ENCODE measurements at places on chromosomes 6 and 20.

DNA sequence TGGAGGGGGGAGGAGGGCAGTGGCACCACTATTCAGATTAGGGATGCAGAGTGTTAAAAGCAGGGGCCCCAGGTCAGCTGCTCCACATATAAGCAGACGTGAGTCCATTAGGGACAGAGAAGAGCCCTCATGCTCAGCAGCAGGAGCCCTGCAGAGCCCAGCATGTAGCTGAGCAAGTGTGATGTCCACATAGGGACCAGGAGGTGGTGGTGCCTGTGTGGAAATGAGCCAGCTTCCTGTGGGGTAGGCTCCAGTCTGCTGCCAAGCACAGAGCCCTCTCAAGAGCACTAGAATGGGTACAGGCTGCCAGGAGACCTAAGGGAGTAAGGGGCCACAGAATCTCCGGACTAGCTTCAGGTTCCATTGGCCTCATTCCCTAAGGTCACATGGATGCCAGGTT is 57.9 kb upstream of the MLN start:
- peak; percentile 76 for DNase-seq

- DNase-seq = no peak
These were observed 68.6 kb upstream of the CCN6 start for GRCh38 chr6:111985202-111985731.

DNA sequence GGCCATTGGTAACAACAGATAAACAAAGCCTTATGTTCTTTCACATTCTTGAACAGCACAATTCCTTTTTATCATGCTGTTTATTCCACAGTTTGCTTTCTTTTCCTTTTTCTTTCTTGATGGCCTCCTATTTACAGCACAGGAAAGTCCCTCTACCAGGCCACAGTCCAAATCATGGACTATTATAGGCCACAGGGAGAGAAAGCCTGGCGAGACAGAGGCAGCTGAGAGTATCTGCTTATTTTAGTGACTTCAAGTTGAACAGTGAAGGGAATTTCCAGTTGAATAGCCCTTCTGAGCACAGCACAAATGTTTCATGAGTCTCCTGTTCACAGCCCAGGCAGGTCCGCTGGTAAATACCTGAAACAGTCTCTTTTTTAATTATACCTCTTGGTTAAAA is 263.7 kb upstream of the ARID1B start:
- DNase-seq = no peak

- DNase-seq = no peak
These were observed 968.9 kb upstream of the EYS start for GRCh38 chr6:66675906-66676305.

DNA sequence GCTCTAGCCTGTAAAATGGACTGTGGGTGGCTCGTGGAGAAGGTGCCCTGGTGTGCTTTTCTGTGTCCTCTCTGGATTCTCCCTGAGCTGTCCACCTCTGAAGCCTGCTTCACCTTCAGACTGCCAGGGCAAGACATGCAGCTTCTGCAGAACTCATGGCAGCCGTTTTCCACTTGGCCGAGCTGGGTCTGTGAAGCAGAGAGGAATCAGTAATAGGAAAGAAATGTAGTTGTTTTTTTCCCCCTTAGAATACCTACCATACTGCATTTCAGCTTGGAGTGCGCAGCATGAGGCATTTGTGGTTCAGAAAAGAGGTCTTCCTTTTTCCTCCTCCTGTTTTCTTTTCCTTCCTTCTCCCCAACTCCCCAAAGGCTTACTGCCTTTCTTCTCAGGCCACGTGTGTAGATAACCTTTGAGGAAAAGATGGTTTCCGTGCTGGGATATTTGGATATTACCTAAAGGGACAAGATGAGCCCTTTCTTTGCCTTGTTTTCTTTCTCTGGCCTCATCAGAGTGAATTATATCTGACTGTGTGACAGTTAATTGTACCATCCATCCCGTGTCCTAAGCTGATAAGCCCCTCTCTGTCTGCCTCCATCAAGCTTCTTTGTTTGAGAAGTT is 39.4 kb downstream of the RREB1 start:
- DNase-seq = no peak

GRCh38 chr20:38854654-38855066 is 49.2 kb downstream of the PPP1R16B start:
- DNase-seq = no peak

DNA sequence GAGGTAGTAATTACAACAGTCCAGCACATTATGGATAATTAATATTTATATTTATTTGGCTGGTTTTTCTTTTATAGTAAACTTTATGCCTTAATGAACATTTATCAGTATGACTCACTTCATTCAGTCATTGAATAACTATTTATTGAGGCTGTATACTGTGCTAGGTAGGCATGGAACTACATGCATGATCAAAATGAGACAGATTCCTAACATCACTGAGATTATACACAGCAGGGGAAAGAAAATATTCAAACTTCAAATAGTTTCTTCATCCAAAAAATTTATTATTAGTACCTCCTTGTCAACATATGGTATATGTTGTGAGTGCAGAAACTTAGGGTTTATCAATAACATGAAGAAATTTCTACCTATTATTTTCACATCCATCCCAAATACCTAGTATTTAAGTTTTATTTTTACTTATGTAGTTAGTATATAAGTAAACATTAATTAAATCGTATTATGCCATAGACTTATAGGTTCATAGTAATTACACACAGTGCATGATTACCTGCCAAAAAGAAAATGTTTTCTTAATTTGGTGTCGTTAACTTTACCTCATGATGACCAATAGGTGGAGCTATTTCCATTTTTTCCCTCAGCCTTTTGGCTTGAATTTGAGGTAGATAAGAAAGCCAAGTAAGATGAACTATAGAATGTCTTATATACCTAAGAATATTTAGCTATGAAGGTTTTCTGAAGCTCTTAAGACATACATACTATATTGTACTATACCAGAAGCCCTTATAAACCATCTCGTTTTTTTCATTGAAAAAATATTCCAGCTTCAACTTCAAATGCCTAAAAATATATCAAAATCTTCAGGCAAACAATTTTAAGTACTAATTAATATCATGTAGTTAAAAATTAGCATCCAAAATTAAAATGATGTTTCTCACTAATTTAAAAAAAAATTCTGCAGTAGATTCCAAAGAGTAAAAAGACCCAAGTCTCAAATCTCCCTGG is 12.5 kb upstream of the TMEM30A start:
- DNase-seq = peak; percentile 73

- no peak for DNase-seq
These were observed 105.4 kb downstream of the NOL4L start for GRCh38 chr20:32479697-32480171.

DNA sequence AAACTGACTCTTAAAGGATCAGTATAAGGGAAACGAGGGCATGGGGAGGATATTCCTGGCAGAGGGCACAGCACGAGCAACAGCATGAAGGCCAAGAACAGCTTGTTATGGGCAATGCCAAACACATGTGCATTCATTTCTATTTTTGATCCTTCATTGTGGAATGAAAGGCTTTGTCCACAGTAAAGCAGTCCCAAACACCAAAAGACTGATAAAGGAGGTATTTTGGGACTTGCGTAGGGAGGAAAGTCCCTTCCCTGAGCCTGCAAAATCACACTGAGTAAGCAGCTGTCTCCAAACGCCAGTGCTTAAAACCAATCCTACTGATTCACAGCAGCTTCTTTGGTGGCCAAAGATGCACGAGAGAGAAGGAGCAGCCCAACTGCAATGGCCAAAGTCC is 138.2 kb downstream of the UNC5CL start:
- DNase-seq = no peak

- no peak for DNase-seq
These were observed 13.3 kb downstream of the SNX5 start for GRCh38 chr20:17955302-17955701.

DNA sequence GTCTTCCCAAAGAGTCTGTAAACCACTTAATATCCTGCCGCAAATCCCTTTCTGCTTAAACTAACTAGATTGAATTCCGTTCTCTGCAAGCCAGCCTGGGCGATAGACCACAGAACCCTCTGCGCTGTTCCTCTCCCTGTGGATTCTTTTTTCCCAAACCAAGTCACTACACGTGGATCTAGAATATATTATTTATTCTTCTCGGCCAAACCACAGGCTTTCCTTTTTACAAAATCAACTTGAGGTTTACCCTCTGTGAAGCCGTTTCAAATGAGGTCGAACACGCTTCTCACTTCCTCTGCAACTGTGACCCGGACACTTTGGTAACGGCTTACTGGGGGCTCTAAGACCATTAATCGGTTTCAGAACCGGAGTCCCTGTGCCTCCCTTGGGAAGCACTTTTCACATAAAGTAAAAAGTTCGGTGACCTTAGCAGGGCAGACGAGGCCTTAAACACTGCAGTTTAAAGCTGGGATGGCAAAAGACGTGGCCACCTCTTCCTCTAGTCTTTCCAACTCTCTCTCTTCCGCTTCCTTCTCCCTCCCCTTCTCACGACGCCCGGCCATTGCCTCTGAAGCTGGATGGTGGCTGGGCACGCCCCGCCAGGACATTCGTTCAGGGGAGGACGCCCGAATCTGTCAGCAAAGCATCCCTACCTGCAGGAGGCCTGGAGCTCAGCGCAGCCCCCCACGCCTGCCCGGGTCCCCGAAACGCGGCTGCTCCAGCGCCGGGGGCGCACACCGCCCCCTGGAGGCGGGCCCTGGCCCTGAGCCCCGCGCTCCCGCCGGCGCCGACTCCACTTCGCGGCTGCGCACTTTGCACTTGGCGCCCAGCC is 55.0 kb upstream of the FOXC1 start:
- no peak for DNase-seq

DNA sequence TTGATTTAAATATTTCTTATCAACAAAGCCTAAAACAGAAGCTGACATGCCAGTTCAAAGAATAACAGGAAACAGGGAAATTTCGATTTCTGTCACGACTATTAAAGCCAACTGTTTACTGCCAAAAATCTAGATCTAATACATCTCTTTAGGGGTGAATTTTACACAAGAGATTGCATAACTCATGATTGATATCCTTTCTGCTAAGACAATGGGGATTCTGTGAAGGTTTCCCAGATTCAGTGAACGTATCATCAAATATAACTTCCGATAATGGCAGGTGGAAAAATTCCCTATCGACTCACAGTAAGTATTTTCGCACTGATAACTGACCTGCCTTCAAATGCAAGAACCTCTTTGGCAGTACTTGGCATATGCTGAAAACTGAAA is 42.9 kb downstream of the NHSL1 start:
- DNase-seq = no peak

DNA sequence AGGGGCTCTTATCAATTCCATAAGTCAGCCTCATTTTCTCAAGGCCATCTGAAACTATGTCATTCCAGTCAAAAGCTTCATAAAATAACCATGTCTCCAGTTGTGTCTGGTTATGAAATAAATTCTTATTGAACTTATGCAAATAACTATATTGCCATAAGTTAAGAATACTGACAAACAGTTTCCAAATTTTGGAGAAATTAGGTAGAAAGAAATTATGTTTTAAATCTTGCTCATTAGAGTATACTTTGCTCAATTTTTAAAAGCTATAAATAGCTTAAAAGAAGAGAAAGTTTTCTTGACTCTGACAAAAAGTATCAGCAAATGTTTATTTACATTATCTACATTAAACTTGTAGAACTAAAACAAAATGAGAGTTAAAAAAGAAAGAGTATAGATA is 63.0 kb upstream of the MRAP2 start:
- DNase-seq = no peak

DNA sequence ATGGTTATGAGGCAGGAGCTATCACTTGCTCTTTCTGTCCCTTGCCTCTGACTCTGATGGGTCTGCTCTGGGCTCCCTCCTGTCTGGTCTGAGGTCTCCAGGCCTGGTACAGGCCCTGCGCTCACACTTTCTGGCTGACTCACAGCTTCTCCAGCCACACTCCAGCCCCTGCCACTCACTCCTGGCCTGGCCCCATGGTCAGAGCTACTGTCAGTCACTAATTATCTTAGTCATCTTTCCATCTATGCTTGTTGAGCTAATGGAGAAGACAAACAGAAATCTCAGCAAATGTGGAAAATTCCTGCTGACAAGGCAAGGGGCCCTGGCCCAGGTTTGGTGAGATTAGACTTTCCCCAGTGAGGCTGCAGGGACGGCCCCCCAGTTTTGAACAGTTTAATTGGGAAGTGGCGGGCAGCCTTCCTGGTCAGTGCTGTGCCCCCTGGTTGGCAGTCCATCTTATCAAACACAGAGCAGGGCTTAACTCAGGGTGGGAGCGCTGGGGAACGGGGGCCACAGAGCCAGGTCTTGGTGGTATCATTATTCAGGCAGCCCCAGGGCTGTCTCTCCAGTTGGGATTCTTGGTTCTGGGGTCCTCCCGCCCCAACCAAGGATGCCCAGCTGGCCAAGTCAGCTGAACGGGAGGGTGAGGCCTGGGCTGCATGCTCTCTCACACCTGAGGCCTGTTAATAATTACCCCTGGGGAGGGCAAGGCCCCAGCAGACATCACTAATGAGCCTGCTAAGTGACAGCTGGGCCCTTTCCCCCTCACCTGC is 63.4 kb downstream of the VEGFA start:
- DNase-seq = no peak

GRCh38 chr6:139407718-139408222 is 33.3 kb upstream of the CITED2 start:
- DNase-seq = no peak

DNA sequence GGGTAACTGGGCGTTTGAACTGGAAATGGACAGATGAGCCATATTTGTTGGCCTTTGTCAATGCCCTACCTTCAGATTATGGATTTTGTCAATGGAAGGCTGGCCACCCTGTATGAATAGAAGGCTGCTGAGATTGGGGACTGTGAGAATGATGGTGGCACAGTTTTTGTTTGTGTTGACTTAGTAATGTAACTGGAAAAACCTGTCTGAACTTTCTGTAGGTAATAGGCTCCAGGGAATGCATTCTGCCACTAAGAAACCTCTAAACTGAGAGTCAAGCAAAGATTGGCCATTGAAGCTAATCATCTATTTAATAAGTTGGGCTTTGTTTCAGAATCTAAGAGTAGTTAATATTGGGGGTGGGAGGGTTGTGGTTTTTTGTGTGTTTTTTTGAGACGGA is 97.5 kb downstream of the FOXO3 start:
- DNase-seq = no peak

- DNase-seq = no peak
These were observed 4.1 kb upstream of the BPHL start for GRCh38 chr6:3114377-3114776.

- no peak for DNase-seq
These were observed 289.5 kb upstream of the CITED2 start for GRCh38 chr6:139663996-139664395.

- no peak for DNase-seq
These were observed 115.2 kb upstream of the ARMC2 start for GRCh38 chr6:108733051-108733450.

DNA sequence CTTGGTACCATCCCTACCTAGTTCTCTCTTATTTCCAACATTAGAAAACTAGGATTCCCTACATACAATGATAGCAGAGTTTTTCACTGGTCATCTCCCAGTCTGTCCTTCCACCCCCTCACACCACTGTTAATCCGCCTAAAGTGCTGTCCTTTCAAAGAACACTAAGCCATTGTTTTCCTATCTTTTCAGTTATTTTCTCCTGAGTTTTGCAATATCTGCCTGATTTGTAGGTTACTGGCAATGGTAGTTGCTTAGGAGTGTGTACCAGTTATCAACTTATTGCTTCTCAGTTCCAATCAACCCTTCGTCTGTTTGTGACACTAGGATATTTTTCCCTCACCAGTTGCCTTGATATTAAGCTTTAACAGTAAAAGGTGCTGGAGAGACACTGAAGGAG is 135.0 kb downstream of the EPM2A start:
- DNase-seq = no peak

- DNase-seq = no peak
These were observed 176.4 kb downstream of the TBC1D32 start for GRCh38 chr6:121157906-121158305.

GRCh38 chr6:89615882-89616281 is 22.7 kb downstream of the LYRM2 start:
- no peak for DNase-seq
